HT1080 (cell line): ENCODE measurements at places on chromosomes 5 and 9.

DNA sequence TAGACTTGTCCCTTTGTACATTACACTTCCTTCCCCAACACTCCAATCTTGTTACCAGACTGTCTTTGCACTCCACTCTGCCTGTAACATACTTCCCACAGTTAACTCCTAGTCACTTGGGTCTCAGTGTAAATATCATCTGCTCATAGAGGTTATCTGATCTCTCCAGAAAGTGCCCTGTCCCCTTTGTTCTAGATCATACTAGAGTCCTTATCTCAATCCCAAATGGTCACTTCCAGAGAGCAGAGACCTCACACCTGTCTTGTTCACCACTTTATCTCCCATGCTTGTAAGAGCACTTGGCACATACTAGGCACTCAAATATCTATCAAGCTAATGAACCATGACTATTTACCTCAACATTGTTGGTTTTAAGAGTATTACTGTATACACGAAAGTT lies 30.4 kb downstream of the SETX start:
- no peak for DNase-seq

DNA sequence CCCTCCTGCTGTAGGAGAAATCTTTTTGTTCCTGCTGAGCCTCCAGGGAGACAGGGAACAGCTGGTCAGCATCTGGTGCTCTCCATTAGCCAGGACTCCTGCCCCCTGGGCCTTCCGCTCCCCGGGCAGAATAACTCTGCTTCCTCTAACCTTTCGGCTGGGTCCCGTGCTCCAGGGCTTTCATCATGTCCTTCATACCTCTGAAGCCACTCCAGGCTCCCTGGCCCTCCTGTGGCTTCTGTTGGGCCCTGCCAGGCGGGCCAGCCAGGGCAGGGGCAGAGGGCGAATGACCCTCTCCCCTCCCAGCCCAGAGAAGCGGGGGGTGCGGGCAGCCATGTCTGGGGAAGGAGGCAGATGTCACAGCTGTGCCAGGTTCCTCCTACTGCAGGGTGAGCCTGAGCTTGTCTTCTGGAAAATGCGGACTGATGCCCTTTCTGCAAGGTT lies 81.7 kb upstream of the LMX1B start:
- no peak for DNase-seq

- peak; percentile 71 for DNase-seq
Measured at GRCh38 chr5:61330845-61331406, 1.1 kb upstream of the ZSWIM6 start.

- DNase-seq = no peak
Measured at GRCh38 chr9:84519413-84519812, 150.1 kb upstream of the NTRK2 start.

GRCh38 chr5:173045474-173045873 lies 10.7 kb upstream of the CREBRF start:
- DNase-seq = no peak

- no peak for DNase-seq
Measured at GRCh38 chr5:178462816-178463215, 127.4 kb downstream of the COL23A1 start.

DNA sequence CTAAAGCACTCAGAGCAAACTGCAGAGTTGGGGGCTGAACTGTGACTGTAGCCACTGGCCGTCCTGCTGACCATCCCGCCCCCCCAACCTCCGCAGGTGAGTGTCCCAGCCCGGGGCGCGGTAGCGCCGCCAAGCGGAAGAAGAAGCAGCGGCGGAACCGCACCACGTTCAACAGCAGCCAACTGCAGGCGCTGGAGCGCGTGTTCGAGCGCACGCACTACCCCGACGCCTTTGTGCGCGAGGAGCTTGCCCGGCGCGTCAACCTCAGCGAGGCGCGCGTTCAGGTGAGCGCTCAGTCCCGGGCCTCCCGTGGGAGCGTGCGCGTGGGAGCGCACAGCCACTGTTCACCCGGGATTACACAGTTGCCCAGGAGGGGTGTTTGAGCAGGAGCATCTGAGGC lies 33.7 kb downstream of the PTGES start:
- DNase-seq = no peak

- DNase-seq = no peak
Measured at GRCh38 chr5:34767180-34767579, 71.8 kb upstream of the TTC23L start.

- peak; percentile 97 for DNase-seq
Measured at GRCh38 chr5:74251141-74252035, 389.1 kb downstream of the ENC1 start.

- DNase-seq = peak; percentile 88
Measured at GRCh38 chr5:74028406-74028805, 402.4 kb downstream of the ARHGEF28 start.

DNA sequence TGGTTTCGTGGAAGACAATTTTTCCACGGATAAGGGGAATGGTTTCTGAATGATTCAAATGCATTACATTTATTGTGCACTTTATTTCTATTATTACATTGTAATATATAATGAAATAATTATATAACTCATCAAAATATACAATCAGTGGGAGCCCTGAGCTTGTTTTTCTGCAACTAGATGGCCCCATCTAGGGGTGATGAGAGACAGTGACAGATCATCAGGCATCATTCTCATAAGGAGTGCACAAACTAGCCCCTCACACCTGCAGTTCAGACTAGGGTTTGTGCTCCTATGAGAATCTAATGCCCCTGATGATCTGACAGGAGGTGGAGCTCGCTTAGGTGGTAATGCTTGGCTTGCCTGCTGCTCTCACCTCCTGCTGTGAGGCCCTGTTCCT lies 6.4 kb downstream of the ISCA1 start:
- no peak for DNase-seq

- DNase-seq = no peak
Measured at GRCh38 chr9:135695036-135695435, 4.2 kb downstream of the SOHLH1 start.

DNA sequence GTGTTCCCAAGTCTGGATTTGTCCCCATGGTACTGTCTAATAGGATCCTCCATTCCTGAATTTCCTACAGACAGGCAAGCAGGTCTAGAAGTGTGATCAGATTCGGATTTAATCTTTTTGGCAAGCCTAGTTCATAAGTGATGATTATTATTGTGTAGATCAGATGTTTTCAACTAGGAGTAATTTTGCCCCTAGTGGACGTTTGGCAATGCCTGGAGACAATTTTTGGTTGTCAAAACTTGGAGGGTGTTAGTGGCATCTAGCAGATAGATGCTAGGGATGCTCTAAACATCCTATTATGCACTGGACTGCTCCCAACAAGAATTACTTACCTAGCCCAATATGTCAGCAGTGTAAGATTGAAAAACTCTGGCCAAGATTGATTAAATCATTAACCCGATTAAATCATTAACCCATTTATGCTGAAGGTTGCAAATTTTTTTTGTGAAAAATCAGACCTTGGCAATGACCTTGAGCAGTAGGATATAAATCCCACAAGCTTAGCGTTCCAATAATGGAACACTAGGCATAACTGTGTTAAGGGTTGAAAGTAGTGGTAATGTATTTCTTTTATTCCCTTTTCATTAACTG lies 28.2 kb downstream of the TCERG1 start:
- DNase-seq = no peak

- peak; percentile 79 for DNase-seq
Measured at GRCh38 chr5:136011414-136012001, 17.3 kb upstream of the TGFBI start.

- DNase-seq = no peak
Measured at GRCh38 chr9:126673689-126674364, 60.1 kb downstream of the LMX1B start.

DNA sequence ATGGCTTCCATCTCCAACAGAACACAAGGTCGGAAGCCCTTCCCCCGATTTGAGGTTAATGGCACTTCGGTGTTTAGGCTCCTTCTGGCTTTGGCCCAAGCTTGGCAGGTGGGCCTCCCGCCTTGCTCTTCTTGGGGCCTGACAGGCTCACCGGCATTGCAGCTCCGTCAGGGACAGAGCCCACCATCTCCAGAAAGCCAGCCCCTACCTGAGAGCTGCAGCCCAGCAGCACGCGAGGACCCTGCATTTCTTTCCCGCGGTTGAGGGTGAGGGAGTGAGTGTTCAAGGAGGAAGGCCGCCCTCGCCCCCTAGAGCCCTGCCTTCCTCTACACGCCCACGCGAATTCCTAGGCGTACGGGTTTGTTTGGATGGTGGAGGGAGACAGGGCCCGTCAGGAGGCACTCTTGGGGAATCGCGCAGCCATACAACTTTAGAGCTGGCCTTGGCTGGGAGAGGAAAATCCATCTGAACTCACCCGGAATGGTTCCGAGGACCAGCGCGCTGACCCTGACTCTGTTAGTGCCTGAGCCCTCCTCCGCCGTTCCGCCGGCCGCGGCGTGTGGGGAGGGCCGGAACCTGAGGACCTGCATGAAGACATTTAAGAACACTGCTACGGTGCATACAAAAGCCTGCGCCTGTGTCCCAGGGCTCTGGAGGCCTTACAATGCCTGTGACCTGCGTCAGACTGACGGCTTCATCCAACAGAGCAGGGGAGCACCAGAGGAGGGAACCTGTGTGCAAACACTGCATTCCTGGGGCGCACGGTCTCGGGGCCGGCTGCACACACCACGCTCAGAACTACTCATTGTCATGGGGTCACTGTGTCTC lies 73.8 kb downstream of the MRPL36 start:
- DNase-seq = no peak

GRCh38 chr5:6291961-6292360 lies 86.4 kb downstream of the MED10 start:
- DNase-seq = peak; percentile 45

GRCh38 chr9:134486143-134486591 lies 155.4 kb upstream of the COL5A1 start:
- DNase-seq = no peak

- DNase-seq = no peak
Measured at GRCh38 chr5:136605638-136606037, 240.3 kb upstream of the TRPC7 start.

DNA sequence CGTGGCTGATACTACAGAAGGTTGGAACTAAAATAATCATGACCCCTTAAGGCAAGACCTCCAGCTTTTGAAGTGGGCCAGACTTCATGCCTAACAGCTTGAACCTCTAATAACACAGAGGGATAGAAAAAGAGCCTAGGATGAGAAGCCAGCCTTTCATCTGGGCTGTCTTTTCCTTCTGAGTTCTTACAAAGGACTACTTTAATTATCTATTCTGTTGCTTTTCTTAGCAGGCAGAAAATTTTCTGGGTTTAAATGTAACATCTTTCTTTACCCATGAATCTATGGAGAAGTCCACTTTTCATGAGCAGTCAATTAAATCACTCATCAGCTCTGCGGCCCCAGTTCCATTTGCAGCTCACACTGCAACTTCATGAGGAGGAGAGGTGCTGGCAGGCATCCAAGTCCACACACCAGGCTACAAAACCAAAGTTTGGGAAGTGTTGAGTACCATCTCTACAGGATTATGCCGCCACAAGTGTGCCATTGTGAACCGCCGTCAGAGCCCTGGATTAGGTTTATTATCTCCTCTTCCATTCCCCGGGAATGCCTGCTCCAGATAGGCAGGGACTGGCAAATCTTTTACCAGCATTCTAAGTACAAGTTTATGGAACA lies 192.0 kb downstream of the TLE4 start:
- DNase-seq = no peak

DNA sequence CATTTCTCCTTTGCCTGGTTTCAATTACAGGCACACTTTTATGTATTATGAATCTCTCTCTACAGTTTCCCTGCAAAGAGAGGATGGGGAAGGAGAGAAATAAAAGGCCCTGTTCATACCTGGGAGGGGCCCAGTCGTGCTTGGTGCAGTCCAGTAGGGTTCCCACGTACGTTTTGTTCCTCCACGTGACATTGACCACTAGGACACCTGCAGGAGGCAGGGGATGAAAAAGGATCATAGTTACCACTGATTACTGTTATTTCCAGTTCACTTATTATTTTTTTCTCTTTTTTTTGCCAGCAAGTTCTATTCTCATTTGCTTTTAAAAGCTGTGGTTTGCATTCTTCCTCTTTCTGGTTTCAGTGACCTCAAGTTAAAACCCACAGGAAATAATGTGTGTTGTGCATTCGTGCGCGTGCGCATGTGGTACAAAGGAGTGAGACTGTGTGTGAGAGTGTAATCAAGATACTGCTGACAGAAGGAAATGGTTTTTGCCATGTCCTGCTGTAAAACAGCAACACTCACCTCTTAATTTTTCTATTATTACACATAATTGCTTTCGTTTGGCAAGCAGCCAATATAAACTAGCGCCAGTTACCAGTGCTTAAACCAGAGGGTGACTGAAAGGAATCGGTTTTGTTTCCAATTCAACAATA lies 96.8 kb downstream of the ZNF608 start:
- peak; percentile 94 for DNase-seq

DNA sequence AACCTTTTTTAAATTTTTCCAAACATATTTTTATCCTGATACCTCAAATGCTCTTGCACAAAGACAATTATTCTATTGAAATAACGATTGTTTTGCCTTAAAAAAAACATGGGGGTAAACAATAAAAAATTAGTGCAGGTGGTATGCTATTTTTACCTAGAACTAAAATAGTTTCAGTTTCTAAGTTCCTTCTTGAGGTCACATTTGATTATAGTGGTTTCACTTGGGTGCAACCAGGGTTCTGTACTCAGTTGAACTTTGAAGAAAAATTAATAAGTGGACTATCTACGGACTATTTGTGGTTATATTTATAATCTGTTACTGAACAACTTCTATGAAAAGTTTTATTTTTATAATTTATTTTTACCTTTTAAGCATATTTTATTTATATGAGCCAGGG lies 387.1 kb upstream of the IZUMO3 start:
- DNase-seq = no peak

GRCh38 chr5:159915904-159916840 lies at the start of gene ADRA1B:
TSS of gene ADRA1B (plus strand) at chr5:159916482. CDS start at chr5:159916906, 424 bp downstream.
- peak; percentile 65 for DNase-seq

DNA sequence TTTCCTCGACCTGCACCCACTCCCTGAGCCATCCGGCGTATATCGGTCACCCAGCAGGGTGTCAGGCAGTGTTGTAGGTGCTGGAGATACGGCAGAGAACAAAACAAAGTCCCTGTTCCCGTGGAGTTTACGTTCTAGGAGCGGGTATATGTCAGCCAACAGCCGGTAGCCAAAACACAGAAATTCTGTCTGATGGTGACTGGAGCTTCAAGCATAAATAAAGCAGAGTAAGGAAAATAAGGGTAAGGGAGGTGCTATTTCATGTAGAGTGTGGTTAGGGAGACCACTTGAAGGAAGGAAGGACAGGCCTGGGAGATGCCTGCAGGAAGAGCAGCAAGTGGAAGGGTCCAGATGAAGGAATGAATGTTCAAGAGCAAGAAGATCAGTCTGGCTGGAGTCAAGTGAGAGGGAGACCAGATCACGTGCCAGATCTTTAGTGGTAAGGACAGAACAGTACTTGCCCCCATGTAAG lies 783 bp upstream of the ZFR start:
- no peak for DNase-seq

DNA sequence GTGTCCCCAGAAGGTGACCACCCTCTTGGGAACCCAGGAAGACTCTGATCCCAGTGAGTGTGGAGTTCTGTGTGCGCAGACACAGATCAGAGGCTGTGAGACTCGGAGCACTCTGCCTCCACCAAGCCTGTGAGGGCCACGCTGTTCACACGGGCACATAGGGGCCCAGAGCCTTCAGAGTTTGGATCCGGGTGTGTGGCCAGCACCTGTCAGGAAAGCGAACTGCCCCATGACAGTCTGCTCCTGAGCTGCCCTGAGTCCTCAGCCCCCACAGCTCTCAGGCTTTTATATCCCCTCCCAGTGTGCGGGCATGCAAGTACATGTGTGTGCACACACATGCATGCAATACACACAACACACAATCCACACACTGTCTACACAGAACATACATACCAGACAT lies 161.8 kb upstream of the IRX2 start:
- no peak for DNase-seq
